Activated gamma-delta T cell treated with Interleukin-2 at 50 U/mL for 16 hours (primary cell): ENCODE measurements at places on chromosomes 6 and 20.

- no peak for DNase-seq
These were observed 48.7 kb downstream of the MAP7 start for GRCh38 chr6:136501514-136501913.

DNA sequence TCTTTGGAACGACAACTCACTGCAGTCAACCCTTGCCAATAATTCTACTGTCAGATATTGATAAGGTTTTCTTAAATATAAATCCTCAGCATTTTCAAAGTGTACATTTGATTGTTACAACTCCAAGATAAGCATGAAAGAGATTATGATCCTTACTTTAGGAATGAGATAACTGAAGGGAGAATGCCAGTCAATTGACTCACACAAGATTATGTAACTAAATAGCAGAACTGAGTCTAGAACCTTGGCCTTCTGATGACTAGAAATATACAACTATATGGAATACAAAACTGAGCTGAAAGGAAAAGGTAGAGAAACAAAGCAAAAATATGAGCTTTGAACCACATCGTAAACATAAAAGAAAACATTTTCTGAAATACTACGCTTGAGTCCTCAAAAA is 26.9 kb upstream of the STXBP5 start:
- DNase-seq, result no peak

DNA sequence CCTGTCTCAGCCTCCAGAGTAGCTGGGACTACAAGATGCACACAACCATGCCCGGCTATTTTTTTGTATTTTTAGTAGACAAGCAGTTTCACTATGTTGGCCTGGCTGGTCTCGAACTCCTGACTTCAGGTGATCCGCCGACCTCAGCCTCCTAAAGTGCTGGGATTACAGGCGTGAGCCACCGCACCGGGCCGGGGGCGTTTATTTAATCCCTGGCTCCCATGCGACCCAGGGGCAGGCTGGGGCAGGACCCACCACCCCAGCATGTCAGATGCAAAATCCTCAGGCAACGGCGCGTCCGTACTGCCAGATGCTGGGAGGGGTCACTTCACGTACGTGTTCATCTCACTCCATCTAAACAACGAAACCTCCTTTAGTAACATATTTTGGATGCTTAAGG is 518.7 kb upstream of the NOX3 start:
- DNase-seq, result no peak

DNA sequence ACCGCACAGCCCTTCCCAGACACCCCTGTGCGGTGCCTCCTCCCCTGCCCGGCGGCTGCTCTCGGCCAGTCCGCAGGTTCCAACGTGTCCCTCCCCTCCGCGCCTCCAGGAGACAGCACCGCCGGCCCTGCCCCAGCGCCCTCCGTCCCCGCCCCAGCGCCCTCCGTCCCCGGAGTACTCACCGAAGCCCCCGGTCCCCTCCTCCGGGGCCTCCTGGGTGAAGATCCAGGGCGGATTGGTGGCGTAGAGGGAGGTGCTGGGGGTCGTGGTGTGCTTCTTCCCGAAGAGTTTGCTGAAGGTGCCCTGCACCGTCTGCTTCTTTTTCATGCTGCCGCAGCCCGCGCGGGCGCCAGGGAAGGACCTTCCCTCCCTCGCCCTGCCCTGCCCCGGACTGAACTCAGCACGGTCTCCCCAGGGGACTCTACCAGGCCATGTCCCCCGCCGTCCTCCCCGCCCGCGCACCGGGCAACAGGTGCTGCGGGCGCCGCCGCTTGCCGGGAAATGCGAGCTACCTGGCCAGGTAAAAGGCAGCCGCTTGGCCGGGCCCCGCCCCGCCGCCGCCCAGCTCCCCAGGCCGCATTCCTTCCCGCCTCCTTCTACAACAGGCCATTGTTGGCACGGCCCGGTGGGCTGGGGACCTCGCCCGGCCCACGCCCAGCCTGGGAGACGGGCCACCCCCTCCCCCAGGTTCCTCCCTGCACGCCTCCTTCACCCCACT is at the start of gene C6orf132:
Gene C6orf132 (minus strand): TSS at position 503 of the 718 bp plus-strand sequence. CDS start 176 bp downstream, at position 327.
- no peak for DNase-seq

DNA sequence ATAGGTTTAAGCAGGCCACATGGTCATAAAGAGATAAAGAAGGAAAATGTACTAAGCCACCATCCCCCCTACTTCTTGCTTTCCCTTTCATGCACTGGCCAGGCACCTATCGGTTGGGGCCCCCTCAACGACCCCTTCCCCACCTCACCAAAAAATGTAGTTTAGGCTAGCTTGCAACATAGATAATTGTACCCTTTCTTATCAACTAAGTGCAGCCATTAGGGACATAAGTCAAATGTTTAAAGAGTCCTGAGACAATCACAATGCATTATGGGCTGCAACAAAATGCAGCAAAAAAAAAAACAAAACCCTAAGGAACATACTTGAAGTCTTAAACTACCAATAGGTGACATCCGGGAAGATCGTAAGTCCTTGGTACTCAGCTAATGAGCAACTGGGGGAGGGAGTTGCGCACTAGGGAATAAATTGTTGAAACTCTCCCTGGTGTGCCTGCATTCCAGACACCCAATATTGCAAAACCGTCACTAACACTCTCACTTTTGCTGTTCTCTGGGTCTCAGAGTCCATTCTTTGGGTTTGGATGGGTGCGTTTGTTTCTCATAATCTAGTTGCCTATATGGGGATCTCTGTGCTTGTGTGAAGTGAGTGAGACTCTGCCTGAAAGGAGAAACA is 12.4 kb upstream of the HLA-G start:
- DNase-seq, result no peak

- no peak for DNase-seq
These were observed 49.8 kb upstream of the ENPP5 start for GRCh38 chr6:46220352-46221221.

GRCh38 chr6:16305246-16305725 is 66.9 kb downstream of the GMPR start:
- no peak for DNase-seq

DNA sequence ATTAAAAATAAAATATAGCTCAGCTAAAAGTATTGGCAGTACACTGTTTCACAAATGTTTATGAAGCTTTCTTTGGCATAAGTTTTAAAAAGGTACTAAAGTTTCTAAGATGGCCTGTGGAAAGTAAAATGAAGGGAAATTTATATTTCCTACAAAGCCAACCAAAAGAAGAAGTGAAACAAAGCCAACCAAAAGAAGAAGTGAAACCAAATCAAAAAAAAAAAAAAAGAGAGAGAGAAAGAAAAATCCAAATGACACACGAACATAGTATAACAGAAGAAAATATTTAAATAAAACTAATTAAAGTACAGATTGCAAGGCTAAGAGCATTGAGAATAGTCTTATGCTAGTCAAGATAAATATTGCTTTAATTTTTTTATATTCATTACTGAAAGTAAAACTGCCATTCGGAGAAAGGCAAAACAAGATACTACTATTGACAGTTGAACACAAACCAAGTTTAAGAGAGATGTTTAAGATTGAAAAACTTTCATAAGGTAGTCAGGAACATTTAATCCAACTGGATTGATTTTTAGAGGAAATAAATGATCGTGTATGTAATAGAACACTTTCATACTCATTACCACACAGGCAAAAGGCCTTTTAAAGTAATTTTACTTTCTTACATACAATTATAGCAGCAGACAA is 12.8 kb upstream of the KHDRBS2 start:
- DNase-seq, result no peak

DNA sequence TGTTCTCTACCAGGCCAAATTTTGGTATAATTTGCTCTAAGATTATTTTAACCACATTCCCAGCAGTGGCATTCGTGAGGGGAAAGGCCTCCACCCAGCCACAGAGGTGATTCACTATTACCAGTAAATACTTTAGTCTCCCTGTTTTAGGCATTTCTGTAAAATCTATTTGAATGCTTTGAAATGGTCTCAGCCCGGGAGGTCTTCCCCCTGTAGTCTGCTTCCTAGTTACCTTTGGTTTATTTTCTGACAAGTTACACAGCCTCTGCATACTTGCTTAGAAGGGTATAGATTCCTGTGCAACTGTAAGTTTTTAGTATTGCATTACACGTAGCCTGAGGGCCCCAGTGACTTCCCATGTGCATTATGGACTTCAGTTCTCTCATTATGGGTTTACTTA is 248.7 kb downstream of the C6orf118 start:
- no peak for DNase-seq

- no peak for DNase-seq
These were observed 50.4 kb downstream of the MTHFD1L start for GRCh38 chr6:150915880-150916265.

- DNase-seq, result no peak
These were observed 15.4 kb downstream of the SIRT5 start for GRCh38 chr6:13589801-13590200.

- DNase-seq, result no peak
These were observed 214.8 kb upstream of the BTBD3 start for GRCh38 chr20:11702721-11703518.

DNA sequence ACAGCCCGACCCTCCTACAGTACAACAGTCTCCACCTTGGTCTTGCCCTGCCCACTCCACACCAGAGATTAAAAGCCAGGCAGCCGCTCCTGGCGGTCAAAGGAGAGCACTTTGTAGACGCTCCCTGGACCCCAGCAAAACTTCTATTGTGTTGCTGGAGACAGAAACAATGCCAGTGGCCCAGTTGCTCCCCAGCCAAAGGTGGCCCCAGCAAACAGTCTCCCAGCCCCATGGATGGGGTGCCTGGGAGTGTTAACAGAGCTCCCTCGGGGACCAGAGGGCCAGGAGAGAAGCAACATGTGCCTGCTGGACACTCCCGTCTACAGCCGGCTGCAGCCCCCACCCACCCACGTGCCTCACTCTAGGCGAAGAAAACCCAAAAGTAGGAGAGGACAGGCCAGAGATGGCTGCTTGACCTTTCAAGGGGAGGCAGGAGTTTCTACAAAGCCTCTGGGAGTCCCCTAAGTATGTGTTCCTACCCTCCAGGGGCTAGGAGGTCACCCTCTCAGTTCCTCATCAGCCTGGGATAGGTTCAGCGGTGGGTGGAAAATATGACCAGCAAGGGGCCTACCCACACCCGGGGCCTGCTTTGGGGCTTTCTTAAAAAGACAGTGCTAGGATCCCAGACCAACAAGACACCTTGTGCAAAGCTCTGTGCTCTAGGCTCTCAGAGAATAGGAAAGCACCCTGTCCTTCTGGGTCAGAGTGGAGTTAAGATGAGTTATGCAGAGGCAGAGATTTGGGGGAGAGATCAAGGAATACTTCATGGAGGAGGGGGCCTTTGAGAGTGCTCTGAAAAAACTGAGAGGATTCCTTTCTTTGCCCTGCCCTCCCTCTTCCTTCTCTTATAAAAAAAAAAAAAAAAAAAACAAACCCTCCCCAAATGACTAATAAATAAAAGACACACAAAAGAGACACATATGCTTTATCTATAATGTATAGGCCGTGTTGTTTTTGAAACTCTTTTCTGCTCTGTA is 19.0 kb upstream of the PREX1 start:
- no peak for DNase-seq

DNA sequence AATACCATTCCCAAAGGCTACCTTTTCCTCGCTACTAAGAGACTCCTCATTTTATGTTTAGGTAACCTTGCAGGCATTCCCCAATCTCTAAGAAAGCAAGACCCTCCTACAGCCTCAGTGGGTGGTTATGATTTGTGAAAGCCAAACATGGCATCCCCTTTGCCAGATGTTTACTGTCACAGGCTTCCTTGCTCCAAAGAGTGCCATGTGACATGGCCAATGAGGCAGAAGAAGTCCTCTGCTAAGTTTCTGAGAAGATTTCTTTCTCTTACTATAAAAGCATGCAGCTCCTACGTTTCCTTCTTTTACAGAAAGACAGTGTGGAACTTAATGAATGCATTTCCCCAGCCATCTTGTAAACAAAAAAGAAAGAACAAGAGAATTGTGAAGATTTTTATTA is 688.2 kb downstream of the TBC1D32 start:
- DNase-seq, result no peak

- DNase-seq, result no peak
These were observed 775 bp downstream of the MTFR2 start for GRCh38 chr6:136249336-136249735.

- DNase-seq, result no peak
These were observed 170.1 kb downstream of the CLIC5 start for GRCh38 chr6:45845567-45845966.

GRCh38 chr20:46304361-46304760 is 3.9 kb downstream of the CDH22 start:
- DNase-seq, result no peak

- DNase-seq, result no peak
These were observed 124.1 kb upstream of the TCF21 start for GRCh38 chr6:133764754-133765208.

GRCh38 chr20:22071841-22072240 is 366.4 kb downstream of the PAX1 start:
- no peak for DNase-seq

GRCh38 chr6:119162134-119162775 is 83.8 kb upstream of the FAM184A start:
- no peak for DNase-seq

DNA sequence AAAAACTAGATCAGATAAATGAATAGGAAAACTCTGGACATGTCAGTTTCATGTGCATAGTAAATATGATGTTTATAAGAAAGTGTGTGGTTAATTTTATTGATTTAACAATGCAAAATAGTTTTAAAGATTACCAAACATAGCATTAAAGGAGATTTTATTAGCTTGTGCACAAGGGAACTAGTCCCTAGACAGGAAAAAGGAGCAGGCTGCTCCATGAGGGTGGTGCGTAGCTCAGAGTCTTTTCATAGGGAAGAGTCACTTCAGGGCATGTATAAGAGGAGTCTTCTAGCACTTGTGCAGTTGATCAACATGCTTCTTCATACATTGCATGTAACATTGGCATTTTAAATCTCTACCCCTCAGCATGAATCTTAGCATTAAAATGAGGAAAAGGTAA is 835.8 kb downstream of the GRIK2 start:
- DNase-seq, result no peak

GRCh38 chr6:33841070-33841469 is 37.3 kb upstream of the MLN start:
- DNase-seq, result no peak

- no peak for DNase-seq
These were observed 17.9 kb upstream of the SIRPB1 start for GRCh38 chr20:1637755-1638154.

- no peak for DNase-seq
These were observed 162.0 kb upstream of the SOX4 start for GRCh38 chr6:21431526-21431925.

GRCh38 chr6:95599706-95600105 is 22.4 kb downstream of the MANEA start:
- DNase-seq, result no peak

GRCh38 chr6:157716251-157716995 is 106.6 kb upstream of the SNX9 start:
- no peak for DNase-seq

- no peak for DNase-seq
These were observed 60.7 kb upstream of the TULP4 start for GRCh38 chr6:158251565-158251964.
